ENCODE measurements at places on chromosomes 12 and 14. TPM values are rescaled to one million over a fixed set of nuclear protein-coding genes. Genes with fewer than 3 reads are reported as not detected.

DNA sequence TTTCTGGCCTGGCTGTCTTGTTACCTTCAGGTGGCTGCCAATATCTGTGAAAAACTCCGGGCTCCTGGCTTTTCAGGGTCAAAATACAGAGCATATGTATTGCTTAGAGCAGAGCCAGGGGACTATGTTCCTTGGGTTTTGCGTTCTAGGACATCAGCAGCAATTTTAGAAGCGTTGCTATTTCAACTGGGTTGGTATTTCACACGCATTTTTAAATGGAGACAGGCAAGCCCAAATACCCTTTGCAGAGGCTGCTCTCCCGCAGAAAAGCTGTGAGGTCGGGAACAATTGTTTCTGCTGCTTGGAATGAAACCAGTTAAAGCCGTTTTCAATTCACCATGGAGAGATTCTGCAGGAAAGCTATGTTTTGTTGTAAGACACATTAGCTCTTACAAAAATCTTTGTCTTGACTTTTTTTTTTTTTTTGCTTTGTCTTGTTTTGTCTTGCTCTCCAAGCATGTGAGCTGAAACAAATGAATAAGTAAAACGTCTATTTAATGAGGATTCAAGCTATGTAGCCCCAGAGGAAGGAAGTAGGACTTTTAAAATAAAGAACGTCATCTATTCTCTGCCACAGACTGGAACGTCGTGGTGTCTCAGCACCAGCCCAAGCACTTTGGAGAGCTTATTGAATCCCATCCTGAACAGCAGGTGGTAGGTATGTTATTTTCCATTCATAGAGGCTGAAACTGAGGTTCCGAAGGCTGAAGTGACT lies 181.0 kb upstream of the TBX3 start:
- DNase-seq = no peak

- DNase-seq = peak; percentile 34
Observed at GRCh38 chr12:89230376-89231315, 121.7 kb downstream of the DUSP6 start.

GRCh38 chr14:103016071-103016470 lies 41.3 kb downstream of the CDC42BPB start:
- DNase-seq = no peak

- no peak for DNase-seq
Observed at GRCh38 chr12:101957252-101957959, 80.0 kb downstream of the DRAM1 start.

GRCh38 chr12:56634242-56634836 lies 4.2 kb upstream of the BAZ2A start:
- peak; percentile 83 for DNase-seq

- DNase-seq = no peak
Observed at GRCh38 chr12:46487567-46488131, 115.1 kb upstream of the SLC38A2 start.

DNA sequence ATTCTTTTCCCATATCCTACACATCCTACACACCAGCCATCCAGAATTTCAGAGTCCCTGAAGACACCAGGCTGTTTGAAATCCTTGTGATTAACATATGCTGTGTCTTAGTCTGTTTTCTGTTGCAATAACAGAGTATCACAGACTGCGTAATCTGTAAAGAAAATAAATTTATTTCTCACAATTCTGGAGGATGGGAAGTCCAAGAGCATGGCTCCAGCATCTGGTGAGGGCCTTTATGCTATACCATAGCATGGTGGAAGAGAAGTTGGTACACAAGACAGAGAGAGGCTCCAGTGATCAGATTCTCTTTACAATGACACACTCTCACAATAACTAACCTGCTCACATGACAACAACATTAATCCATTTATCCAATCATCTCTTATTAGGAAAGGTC lies 4.1 kb downstream of the ART4 start:
- DNase-seq = no peak

- no peak for DNase-seq
Observed at GRCh38 chr12:133251732-133252131, 16.1 kb upstream of the ANHX start.

DNA sequence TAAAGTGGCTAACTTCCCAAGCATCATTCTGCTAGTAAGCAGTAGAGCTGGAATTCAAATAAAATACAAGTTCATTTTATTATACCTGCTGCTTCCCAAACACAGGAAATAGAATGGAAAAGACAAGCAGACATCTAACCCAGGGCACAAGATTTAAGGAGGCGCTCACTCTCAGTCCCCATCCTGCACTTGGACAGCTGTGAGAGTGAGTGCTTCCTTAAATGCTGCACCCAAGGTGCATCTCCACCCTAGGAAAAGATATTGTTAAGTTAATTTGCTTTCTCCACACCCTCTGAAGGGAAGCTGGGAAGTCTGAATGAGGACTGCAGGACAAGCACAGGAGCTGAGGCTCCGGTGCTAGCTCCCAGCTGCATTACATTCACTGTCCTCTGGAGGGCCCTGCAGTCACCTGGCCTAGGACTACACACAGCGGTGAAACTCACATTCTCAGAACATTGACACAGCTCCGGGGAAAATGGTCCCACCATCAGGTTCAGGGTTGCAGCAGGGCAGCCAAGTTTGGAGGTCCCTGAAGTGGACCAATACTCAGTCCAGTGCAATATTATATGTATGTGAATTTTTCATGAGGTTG lies 14.2 kb downstream of the HEBP1 start:
- DNase-seq = peak; percentile 50

DNA sequence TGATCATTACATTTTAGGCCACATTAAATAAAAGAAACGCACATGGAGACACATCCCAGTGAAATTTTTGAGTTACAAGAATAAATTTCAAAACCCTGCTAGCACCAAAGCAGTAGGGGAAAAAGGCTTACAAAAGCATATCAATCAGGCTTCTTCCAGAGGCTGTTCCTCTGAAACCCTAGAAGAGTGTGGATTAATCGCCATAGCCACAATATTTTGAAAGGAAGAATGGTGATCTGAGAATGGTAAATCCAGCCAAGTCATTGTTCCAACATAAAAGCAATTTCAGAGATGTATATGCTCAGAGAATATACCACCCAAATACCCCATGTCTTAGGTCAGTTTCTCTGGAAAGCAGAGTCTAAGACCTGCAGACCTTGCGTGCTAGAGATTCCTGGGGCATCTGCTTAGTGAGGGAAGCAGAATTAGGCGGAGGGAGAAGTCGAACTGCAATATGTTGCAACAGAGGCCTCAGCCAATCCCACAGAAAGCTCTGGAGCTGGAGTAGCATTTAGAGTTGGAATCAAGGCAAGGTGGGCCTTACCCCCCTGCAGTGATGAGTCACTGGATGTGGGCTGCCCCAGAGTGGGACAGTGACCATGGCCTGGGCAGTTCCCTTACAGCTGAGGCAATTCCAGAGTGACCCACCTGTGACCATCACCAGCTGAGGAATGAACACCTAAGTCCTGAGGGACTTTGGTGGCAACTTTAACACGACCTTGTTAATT lies 125.2 kb downstream of the NTF3 start:
- no peak for DNase-seq

- no peak for DNase-seq
Observed at GRCh38 chr14:36233217-36233616, 56.7 kb upstream of the PTCSC3 start.

- no peak for DNase-seq
Observed at GRCh38 chr12:91921555-91921954, 224.1 kb downstream of the BTG1 start.

DNA sequence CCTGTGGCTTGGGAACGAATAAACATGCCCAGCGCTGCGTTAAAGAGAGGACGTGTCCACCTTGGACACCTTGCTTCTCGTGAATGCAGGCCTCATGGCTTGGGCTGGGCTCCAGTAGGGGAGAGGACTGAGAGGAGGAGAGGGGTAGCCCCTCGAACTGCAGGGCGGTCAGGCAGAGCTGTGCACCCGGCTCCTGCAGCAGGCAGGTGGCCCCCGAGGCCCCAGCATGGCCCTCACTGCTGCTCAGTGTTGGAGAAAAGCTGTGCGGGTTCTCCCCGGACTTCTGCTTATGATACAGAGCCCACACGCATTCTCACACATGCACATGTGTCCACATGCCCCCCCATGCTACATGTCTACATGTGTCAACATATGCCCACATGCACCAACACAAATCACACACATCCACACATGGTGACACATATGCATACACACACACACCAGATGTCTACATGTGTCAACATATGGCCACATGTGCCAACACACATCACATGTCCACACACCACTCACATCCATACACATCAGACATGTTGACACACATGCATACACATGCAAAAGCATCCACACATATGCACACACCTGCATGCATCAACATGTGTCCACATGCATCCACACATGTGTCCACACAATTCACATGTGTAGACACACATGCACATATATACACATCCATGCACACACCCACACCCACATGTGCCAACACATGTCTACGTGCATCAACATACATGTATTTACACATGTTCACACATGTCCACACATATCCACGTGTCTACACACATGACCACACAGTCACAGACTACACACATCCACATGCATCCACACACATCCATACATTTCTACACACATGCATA lies 3.0 kb downstream of the ADGRD1 start:
- DNase-seq = no peak

- no peak for DNase-seq
Observed at GRCh38 chr12:128755566-128755965, 68.2 kb downstream of the SLC15A4 start.

DNA sequence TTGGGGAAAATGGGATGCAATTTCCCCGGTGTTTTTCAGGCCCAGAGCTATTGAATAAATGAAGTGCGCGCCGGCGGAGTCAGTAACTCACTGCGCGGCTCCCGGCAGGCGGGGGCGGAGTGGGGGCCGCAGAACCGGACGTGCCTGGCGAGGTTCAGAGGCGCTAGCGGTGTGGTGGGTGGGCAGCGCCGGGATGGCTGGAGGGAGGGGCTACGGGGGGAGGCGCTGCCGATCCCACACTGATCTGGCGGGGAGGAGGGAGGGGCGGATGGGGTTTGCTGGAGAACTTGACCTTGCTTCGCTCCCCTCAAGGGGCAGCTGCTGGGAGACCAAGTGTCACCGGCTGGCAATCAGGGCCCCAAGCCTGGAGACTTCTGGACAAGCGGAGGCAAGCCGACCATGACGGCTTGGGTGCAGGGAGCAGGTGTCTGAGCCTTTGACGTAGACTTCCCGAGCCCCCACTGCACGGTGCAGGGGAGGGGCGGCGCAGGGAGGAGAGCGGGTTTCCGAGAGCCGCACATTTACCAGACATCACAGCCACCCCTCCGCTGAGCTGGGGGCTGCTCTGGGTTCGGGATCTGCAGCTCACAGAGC lies 174.1 kb upstream of the RTL1 start:
- DNase-seq = no peak

- no peak for DNase-seq
Observed at GRCh38 chr12:39287409-39287808, 155.5 kb downstream of the KIF21A start.

DNA sequence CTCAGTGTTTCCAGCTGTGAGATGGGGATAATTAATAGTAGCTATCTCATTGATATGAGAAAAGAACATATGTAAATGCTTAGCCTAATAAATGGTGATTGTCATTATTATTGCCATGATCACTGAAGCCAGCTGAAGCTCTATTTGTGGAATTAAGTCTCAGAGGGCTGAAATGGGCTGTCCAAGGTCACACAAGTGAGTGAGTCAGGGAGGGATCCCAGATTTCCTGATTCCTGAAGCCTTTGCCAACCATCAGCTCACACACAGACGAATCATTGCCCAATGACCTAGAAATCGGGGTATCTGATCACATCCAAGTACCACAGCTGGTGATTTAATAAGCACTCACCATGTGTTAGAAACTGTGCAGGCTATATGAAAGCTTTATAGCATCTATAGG lies 21.6 kb upstream of the TMEM229B start:
- no peak for DNase-seq

GRCh38 chr12:128820723-128821432 lies 2.9 kb downstream of the SLC15A4 start:
- no peak for DNase-seq

- no peak for DNase-seq
Observed at GRCh38 chr12:93748672-93749383, 71.7 kb downstream of the CRADD start.

- DNase-seq = no peak
Observed at GRCh38 chr12:93460003-93460402, 7.3 kb upstream of the MRPL42 start.

GRCh38 chr12:45186762-45187161 lies 29.1 kb upstream of the ANO6 start:
- no peak for DNase-seq

DNA sequence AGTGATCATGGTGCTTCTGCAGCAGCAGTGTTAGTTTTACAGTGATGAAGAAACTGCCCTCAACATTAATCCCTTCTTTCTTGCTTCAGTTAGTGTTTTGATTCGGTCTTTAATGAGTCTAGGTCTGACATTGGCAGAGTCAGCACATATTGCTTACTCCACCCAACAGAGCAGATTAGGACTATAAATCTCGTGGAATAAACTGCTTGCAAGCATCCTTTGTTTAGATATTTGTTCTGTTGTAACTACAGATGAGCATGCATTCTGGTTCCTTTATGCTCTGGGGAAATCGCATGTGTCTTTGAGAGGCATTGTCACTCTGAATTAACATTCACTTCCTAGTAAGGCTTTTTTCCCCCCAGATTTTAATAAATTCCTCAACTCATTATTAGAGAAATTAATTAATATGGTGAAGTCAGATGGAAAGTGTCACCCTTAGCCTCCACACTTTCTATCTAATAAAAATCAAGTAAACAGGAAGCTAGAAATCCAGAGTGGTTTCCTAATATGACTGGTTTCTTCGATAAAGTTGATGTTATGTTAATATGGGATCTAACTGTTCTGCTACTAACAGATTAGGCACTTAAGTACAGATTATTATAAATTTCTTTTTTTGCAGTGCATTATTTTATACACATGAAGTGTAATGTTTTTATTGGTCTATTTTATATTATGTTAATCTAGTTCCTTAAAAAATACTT lies 86.2 kb upstream of the SSTR1 start:
- no peak for DNase-seq

FZD10 gene
- not detected for total RNA-seq

A2ML1 gene
- total RNA-seq = not detected

DDIT3 gene
- total RNA-seq = 39.0 TPM

ITGB7 gene
- 11.4 TPM for total RNA-seq

PROX2 gene
- total RNA-seq = not detected

HOXC12 gene
- 0.05 TPM for total RNA-seq

BCL2L14 gene
- 2.3 TPM for total RNA-seq

ADAM20 gene
- not detected for total RNA-seq

Data from HT-29 (cell line).